Stimulated activated CD8-positive, alpha-beta memory T cell treated with anti-CD3 and anti-CD28 coated beads, Interleukin-7, amount 100 ng/mL, for 4 hours (primary cell): ENCODE measurements at places on chromosomes 3 and 15.

DNA sequence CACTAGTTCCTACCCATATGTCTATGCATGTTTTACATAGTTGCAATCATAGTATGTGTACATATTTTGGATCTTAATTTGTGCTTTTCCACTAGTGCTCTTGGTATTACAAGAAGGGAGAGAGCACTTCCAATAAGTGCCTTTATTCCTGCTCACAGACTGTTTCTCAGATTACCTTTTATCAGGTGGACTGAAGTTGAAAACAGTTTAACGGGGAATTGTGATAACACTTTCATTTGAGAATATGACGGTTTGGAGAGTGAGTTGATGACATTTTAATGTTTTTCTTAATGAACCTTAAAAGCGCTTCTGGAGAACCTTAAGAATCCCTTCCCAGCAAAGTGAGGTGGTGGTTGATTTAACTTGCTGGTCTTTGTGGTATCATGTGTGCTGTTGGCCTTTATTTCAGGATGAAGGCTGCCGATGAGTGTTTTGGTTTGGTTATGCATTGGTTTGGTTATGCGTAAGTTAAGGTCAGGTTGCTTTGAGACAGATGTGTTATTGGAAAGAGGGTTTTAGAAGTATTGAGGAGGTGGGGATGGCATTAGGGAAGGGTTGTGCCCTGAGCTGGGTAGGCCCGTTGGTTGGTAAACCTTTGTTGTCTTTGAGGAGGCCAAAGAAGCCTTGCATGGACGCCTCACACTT is 2.8 kb downstream of the EDEM1 start:
- DNase-seq: no peak

GRCh38 chr15:29698030-29698701 is 124.1 kb downstream of the TJP1 start:
- no peak for DNase-seq

GRCh38 chr3:196688349-196688748 is 23.7 kb downstream of the CEP19 start:
- no peak for DNase-seq

DNA sequence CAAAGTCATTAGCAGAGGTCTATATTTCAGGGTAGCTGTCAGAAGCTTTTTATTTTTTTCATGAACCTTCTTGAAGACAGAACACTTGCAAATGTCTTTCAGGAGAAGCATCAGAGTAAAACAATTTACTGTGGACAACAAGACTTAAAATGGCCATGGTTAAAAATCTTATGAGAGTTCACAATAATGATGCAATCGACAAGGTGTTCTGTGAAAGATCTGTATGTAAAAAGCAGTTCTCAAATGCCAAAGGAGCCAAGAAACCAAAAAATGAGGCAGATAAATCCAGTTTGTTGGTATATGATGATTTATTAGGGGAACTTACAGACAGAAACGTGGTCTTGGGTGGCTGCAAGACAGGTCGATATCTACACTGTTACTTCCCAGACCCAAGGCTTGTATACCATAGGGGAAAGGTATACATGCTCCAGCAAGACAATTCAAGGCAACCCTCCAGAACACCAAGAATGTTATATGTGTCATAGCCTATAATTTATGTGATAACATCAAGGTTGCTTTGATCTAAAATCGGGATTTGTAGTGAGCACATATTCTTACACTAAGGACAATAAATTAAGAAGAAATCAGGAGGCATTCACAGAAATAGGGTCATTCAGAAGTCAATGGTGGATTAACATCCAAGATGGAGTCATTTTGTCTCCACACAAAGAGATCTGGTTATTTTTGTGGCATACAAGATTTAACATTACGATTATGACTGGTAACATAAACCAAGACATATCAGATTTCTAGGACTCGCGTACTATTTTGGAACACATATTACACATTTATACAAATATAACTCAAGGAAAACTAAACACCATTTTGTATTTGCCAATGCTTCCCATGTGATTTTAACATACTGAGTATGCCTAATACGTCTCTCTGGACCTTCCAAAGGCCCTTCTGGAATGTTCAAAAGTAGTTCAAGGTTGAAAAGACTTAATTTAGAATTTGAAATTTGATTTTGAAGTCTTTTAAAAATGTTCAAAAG is 316.4 kb downstream of the THSD4 start:
- no peak for DNase-seq

DNA sequence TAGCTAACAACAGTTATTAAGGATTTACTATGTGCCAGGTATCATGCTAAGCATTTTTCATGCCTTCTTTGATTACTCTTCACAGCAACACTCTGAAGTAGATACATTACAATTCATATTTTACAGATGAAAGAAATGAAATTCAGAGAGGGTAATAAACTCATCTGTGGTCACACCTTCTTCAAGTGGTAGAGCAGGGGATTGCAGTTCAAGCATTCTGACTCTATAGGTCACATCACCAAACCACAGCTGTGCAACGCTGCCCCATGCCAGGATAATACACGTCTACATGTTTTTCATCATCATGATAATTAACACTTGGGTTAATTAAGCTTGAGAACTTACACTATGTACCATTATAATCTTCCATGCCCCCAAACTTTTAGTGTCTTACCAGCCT is 98.5 kb downstream of the LRRC3B start:
- DNase-seq: no peak

DNA sequence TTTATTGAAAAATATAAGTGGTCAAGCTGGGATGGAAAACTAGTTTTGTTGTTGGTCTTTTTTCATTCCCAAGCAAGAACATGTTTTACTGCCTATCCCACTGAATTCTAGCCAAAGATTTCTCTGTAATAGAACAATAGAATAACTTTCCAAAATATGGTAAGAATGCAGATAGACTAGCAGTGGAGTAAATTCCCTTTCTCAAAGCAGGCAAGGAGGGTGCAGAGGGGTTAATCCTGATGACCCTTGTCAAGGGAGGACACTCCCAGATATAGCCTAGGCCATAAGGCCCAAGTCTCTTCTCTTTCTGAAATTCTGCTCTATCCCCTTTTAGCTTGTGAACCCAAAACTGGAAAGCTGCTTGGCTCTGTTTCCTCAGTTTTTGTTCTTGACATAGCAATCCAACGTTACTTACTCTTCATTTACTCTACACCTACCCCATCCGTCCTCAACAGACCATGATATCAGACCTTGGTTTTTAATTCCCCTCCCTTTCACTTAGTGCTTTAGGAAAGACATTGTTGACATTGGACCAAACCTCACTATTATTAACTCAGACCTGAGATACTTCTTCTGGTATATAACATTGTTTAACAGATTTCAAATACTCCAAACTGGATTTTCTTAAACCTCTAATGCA is 453.6 kb upstream of the THBS1 start:
- no peak for DNase-seq

DNA sequence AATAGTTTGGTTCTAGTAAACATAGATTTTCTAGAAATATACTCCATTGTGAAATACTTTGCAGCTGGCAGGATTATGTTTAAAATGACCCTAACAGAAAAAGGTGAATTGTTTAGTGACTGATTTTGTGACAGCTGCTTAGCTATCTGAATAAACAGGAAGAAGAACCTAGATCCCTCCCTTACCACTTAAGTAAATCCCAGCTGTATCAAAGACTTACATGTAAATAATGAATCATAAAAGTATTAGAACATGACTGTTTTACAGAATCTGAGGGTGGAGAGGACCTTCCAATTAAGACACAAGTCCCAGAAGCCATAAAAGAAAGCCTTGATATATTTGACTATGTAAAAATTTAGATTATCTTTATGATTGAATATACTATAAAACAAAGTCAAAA is 15.9 kb downstream of the SLC49A4 start:
- DNase-seq: no peak

GRCh38 chr15:33188641-33189257 is 5.8 kb downstream of the FMN1 start:
- no peak for DNase-seq

GRCh38 chr3:195133013-195133412 is 137.9 kb downstream of the XXYLT1 start:
- DNase-seq: no peak

GRCh38 chr3:166471074-166471767 is 634.0 kb upstream of the BCHE start:
- no peak for DNase-seq

DNA sequence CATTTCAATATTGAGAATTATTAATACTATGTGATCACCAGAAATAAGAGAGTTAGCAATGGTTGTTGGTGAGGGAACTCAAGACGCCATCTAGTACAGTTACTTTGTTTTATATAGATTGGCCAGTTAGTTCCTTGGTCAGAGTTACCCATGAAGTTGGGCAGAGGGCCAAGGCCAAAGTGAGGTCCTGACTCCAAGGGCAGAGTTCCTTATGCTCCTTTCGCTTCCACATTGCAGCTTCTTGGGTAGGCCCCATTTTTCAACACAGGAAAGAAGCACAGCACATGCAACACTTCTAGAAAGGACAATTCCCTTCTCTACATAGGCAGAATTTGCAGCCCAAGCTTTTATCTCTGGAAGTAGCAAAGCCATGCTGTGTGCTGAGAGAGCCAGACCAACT is 178.6 kb downstream of the KCNAB1 start:
- DNase-seq: no peak

DNA sequence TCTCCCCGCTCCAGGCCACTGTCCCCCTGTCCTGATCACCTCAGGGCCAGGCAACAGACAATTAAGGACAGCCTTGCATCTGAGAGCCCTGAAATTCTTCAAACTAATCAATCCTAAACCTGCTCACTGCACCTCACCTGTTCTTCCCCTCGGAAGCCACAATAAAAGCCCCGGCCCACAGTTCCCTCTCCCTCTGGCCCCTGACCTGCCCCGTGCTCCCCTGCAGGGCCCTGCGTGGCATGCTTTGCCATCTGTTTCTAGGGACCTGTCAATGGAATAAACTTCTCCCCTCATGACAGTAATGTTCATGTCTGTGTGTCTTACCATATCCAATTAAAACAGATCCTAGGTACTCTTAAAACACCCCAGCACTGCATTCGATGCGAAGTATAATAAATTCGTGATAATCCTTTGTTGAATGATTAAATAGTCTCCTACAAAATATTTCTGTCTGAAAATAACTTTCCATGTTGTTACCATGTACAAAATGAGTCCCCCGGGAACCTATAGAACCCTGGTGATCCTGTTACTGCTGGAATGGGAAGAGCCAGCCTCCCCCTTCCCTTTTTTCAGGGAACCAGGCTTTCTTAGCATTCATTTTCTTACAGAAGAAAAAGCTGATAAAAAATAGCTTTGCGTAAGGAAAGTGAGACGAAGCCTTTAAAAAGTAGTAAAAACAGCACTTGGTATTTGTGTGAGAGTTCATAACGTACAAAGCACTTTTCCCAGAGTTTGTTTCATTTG is 59.0 kb downstream of the ABTB1 start:
- no peak for DNase-seq

- no peak for DNase-seq
Measured at GRCh38 chr3:141094790-141095545, 43.8 kb downstream of the SPSB4 start.

DNA sequence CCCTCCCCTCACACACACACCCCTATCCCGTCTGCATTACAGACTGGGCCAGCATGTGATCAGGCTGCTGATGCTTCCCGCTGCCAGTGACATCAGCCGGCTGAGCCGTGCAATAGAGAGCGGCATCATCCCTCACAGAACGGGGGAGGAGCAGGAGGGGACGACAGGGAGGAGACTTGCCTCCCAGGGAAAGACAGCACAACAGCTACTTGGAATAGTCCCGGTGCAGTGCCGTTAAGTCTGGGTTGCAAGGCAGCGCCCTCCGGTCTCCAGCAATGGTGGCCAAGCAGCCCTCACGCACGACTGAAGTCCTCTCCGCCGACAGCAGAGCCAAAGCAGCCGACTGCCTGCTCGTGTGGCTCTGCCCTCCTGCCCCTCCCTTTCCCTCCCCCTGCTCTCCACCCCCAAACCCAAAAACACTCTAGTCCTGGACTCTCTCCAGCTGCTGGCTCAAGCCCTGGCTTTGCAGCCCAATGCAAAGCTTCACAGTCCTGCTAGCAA is 31.5 kb upstream of the RPS17 start:
- DNase-seq: no peak

DNA sequence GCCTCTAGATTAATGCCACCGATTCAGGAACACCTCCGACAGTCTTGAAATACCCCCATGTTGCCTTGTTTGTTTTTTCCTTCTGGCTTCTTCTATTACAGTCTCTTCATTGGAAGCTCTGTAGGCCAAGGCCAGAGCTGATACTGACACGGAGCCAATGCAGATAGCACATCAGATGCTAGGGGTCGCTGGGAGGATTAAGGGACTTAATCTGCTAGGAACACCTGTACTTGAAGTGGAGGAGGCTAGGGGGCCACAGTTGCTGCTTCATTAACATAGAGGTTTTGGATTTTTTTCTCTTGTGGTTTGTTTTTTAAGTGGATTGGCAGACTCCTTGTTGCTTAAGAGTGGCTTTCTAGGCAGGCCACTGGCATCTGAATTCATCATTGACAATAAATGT is 49.6 kb downstream of the PARP14 start:
- DNase-seq: no peak

DNA sequence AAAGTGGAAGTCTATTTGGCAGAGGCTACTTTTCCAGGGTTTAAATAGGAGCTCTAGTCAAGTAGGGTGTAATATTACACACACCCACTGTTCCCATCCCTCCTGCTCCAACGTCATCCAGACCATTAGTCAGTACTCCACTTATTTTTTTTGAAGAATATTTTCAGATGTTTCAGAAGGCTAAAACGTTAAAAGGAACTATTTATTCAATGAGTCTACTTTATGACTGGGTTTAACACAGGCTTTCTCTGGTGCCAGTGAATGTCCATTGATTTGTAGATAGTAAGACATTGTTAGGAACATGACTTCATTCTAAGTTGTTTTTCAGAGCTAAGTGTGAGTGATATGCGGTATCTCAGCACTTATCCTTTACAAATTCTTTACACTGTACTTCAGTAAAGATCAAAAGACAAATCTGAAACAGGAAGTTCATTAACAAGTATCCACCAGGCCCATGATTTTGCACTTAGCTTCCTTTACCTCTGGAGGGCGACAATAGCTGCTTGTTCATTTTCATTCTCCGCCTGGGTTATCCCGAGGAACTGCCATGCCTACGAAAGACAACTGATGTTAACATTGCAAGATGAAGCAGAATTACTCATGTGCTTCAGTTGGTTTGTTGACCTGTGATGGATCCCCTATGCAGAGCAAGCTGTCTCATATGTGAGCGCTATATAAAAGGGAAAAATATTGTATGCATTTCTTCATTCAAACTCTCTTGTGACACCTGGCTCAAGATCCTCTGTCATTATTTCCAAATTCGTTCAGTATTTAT is 158.7 kb downstream of the USP13 start:
- no peak for DNase-seq

DNA sequence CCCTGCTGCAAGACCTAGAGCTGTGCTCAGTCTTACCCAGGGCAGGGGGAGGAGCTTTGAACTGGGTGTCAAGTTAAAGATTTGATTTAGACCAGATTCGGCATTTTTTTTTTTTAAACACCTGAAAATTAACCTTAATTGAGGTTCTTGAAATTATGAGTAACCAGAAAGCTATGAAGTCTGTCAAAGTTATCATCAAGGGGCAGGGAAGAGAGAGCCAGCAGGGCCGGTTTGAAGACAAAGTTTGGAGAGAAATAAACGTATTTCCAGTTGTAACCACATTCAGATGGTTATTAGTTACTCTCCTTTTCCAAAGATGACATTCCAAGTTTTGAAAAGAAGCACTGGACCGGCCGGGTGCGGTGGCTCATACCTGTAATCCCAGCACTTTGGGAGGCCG is 12.0 kb downstream of the TMEM266 start:
- DNase-seq: no peak

- no peak for DNase-seq
Measured at GRCh38 chr3:156388497-156389448, 166.1 kb downstream of the SSR3 start.

GRCh38 chr15:75840659-75841058 is 2.6 kb upstream of the UBE2Q2 start:
- no peak for DNase-seq
